ENCODE measurements at places on chromosomes 4 and X. TPM values are rescaled to one million over a fixed set of nuclear protein-coding genes. Genes with fewer than 3 reads are reported as not detected.

Gene CNKSR2
- 14.7 TPM for total RNA-seq

Gene PCDH18
- total RNA-seq, result 0.25 TPM

Gene ARMCX6
- total RNA-seq, result 33.6 TPM

Gene MFSD8
- 31.3 TPM for total RNA-seq

DNA sequence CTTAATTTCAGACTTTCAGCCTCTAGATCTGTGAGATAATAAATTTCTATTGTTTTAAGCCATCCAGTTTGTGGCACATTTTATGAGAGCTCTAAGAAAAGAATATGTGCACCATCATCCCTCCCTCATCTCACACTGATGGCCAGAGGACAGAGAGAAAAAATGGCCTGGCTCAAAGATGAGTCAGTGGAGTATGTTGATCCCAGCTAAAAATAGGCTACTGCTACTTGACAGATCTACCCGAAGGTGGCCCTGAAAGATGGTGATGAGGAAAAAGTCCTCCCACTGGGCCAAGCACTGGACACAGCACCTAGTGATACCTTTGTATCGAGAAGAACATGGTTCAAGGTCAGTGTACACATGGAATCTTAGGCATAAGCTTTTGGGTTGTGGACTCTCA is 38.2 kb upstream of the DCTD start:
- DNase-seq, result no peak

- no peak for DNase-seq
These were observed 99.5 kb upstream of the PCDH7 start for GRCh38 chr4:30620711-30621110.

GRCh38 chr4:187504974-187505797 is 490.4 kb upstream of the ZFP42 start:
- DNase-seq, result no peak

- DNase-seq, result no peak
These were observed 31.0 kb downstream of the TMEM131L start for GRCh38 chr4:153497091-153497531.

DNA sequence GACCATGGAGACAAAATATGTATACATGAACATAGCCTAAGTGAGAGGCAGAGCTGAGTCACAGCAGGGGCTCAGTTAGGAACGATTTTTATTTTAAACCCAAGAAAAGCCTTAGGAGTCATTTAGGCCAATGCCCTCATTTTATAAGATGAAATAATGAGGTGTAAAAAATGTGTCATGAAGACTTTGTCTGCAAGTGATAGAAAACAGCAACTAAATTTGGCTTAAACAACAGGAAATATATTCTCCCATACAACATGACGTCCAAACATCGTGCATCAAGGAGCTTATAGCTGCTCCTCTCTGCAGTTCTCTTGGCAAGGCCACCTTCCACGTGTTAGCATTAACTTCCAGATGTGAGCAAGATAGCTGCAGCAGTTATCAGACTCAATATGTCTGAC is 16.8 kb downstream of the SCFD2 start:
- no peak for DNase-seq

DNA sequence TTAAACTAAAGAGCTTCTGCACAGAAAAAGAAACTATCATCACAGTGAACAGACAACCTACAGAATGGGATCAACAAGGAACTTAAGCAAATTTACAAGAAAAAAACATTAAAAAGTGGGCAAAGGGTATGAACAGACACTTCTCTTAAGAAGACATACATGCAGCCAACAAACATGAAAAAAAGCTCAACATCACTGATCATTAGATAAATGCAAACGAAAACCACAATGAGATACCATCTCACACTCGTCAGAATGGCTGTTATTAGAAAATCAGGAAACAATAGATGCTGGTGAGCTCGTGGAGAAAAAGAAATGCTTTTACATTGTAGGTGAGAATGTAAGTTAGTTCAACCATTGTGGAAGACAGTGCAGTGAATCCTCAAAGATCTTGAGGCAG is 27.8 kb downstream of the PAPSS1 start:
- DNase-seq, result peak; percentile 47

DNA sequence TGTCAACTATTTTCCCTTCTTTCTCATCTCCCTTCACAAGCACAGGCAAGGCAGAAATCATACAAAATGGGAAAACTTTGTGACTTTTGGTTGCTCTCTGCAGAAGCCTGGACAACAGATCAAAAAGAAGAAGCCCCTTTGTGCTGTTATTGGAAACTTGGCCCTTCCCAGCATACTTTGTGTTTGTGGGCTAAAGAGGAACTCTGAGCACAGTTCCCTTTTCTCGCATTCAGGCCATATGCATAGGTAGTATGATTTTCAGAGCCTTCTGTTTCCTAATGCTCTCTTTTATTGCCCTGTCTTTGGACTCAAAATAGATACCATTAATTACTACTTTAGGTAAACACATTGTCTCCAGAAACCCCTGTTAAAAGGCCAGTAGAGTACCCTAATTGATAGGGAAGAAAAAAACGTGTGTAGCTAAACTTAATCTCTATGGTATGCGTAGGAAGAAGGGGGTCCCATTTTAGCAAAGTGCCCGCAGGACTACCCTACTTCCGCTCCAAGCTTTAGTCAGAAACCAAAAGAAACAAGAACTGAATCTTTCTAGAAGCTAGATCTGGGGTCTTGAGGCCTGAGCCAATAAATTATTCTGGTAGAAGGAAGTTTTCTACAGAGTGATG is 26.6 kb downstream of the VSIG4 start:
- no peak for DNase-seq

GRCh38 chrX:1167466-1167865 is 45.0 kb downstream of the CRLF2 start:
- no peak for DNase-seq

Data from CD4-positive, CD25-positive, alpha-beta regulatory T cell (primary cell).